NCI-H460 (cell line): ENCODE measurements at places on chromosomes 2 and 18.
A peak's percentile ranks its signal among the peaks of the same experiment; 100 is the strongest.

- DNase-seq: no peak
Observed at GRCh38 chr2:54772531-54772930, 49.1 kb downstream of the EML6 start.

GRCh38 chr18:66254121-66254520 is 349.8 kb downstream of the CDH19 start:
- no peak for DNase-seq

DNA sequence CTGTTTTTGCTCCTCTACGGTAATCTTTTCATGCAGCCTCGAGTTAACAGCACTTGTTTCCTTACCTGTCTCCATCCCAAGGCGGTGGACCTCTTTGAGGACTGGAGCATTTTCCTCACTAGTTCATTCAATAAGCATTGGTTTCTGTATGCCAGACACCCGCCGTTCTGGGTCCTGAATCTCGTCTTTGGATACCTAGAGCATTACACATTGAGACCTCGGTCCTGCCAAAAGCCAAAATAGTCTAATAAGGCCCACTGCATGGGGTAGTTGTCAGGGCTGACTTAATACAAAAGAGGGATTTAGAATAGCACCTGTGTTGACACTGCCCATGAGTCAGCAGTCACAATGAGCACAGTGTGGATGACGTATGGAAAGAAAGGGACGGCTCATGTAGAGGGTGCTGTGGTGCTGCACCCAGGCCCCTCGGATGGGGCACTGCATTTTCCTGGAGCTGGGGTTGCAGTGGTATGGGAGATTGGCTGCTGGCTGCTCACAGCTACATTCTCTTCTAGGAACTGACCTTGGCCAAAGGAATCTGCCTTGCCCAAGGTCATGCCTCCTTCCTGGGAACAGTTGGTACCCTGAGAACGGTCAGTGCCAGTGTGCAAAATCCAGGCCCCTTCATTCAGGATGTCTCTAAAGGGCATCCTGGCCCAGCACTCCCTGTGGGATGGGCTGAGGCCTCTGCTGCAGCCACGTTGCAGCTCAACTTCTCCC is 126.9 kb upstream of the NCK2 start:
- DNase-seq: no peak

DNA sequence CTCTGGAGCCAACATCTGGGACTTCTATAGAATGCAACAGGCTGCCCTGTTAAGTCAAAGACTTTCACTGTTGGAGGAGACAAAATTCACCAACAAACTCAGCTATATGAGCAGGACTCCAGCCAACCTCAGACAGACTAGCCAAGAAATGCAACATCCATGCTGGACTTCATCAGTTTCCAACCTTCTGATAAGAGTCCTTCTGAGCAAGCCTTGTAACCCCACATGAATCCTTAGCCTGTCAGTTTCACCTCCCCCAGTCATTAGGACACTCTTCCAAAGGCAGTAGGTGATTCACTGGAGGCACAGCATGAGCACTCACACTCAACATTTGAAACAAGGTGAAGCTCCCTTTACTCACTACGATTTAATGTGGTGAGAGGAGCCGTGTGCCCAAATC is 5.8 kb downstream of the TBC1D8 start:
- no peak for DNase-seq

DNA sequence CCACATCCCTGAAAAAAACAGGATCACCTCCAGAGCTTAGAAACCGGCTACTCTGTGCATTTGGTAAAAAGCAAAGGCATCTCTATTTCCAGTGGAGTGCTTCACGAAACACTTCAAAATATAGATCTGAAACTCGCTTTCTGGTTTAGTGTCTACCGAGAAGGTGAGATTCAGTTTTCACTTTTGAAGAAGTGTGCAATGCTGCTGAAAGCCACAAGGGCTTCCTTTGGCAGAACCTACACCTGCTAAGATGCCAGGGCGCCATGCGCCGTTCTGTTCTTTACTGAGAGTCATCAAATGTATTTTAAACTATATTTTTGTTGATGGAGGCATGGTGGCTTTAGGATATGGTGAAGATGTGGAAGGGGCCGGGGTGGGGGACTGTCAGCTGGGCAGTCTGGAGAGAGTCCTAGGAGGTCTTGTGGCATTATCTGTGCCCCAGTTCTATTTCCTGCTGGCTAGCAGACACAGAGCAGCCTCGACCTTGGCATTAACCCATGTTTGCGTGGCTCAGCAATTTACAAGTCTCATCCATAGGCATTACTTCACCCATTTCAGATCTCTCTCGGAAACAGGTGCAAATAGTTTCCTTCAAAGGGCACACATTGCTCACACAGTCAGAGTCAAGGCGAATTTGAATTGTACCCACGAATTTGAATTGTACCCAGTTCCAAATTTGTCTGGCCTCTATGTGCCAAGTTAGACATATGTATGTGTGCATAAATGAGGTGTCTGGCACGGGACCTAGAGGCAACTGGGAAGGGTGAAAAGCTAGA is 46.7 kb upstream of the KCNF1 start:
- DNase-seq: no peak

DNA sequence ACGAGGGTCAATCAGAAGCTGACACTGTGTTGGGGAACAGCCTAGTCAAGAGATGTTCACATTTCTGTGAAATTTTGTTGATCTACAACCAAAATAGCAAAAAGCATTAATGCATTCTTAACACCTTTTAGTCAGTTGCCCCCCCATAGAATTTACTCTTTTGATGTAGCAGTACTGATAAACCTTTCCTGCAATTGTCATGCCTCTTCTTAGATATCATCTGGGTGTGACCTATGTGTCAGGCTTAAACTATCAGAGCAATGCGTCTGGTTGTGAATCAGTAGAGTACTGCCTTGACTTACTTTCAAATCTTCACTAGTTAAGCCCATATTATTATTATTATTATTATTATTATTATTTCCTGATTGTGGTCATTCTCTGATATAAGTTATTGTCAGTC is 61.9 kb downstream of the GREB1L start:
- peak; percentile 35 for DNase-seq

- no peak for DNase-seq
Observed at GRCh38 chr2:3487028-3487425, 32.3 kb downstream of the ADI1 start.

DNA sequence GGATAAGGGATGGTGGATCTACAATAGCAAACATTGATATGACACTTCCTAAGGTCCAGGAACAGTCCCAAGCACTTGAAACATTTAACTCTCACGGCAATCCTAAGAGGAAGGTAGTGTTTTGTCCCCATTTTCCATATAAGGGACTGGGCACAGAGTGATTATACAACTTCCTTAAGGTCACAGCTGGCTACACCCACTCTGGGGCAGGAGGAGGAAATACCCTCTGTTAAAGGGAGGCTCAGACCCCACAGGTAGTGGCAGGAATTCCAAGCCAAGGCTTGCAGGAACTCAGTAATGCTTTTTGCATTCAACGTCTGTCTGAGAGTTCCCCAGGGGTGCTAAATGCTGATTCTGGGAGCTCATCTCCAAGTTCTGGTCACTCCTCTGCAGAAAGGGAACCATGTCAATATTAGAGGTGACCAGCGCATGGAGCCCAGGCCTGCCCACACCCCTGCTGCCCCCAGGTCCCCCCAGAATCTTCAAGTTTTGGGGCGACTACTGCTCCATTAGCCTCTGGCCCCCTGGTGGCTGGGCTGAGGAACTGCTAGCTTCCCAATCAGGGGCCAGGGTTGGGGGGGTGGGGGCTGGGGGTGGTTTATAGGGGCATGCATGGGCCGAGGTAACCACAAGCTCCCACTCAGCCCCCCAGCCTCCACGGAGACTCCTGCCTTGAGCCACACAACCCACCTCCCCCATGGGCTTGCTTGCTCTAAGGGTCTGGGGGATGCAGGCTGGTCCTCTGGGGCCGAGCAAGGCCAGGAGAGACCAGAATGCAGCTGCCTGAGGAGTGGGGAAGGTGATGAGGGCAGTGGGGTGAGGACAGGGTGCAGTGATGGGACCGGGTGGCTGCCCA is 11.1 kb downstream of the OBSL1 start:
- DNase-seq: no peak

GRCh38 chr18:46601141-46601805 is 55.7 kb downstream of the LOXHD1 start:
- DNase-seq: no peak

GRCh38 chr2:64214281-64215115 is 70.3 kb upstream of the PELI1 start:
- no peak for DNase-seq

GRCh38 chr2:162103443-162104009 is 29.5 kb upstream of the DPP4 start:
- no peak for DNase-seq

DNA sequence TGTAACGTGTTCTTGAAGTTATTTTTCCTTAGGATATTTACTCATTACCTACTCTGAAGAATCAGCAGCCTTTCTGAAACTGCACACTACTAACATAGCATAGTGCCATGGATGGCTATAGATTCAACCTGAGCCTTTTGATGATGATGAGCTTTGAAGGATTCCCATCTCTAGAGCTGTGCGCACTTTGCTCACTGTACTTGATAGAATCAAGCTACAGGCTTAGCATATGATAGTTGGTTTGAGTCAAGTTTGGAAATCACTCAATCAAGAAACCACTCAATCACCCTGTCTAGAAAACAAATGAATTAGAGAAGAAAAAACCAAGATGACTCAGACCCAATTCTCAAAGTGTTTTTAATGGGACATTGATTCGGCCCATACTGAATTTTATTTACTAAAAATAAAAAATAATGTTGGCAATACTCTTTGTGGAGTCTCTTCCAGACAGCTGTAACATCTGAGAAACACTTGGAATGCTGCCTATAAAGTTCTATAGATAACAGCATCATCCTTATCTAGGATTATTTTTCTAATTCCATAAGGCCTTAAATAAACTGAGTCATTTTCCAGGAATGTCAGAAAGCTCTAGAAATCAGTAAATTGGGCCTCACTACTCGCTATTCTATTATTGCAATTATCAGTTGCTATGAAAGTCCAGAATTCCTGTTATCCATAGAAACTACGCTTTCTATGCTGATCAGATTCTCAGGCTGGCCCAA is 259.0 kb upstream of the ERBB4 start:
- no peak for DNase-seq
